ENCODE measurements at places on chromosomes 1 and 21. TPM values are rescaled to one million over a fixed set of nuclear protein-coding genes. Genes with fewer than 3 reads are reported as not detected.

DNA sequence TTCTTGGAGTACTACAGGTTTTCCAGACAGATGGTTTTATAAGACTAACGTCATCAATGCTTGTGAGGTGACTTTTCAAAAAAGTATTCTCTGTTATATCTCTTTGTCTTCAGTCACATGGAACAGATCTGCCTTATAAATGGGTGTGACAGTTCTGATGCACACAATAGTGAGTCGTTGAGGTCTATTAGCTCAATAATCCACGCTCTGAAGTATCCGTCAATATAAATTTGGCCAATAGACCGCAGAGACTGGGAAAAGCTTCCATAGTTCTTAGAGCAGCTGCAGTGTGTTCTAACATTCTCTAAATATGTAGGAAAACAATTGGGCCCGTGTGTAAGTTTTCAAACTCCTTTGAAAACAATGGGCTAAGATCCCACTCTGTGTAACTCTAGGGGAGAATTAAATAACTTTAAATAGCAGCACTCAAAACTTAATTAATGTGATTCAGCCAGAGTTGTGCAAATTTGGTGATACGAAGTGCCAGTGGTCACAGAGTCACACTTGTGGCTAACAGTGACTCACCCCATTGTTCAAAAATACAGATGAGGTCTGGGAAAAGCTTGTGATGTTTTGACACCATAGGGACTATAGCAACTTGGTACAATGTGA, 316.0 kb downstream of the LMO4 start:
- H3K36me3 ChIP-seq = no peaks in the 10 kb centered on the region
- DNase-seq = no peak
- H3K4me1 ChIP-seq = peaks cover 39% of the 10 kb centered on the region
- no peak overlapping the region for H3K4me3 ChIP-seq
- H3K27me3 ChIP-seq = no peaks in the 10 kb centered on the region
- H3K27ac ChIP-seq = no peak overlapping the region

- DNase-seq = no peak
- H3K4me3 ChIP-seq = no peak overlapping the region
- H3K27ac ChIP-seq = no peak overlapping the region
- H3K4me1 ChIP-seq = peaks cover 46% of the 10 kb centered on the region
Observed at GRCh38 chr21:31914472-31914871, 41.7 kb downstream of the HUNK start.

DNA sequence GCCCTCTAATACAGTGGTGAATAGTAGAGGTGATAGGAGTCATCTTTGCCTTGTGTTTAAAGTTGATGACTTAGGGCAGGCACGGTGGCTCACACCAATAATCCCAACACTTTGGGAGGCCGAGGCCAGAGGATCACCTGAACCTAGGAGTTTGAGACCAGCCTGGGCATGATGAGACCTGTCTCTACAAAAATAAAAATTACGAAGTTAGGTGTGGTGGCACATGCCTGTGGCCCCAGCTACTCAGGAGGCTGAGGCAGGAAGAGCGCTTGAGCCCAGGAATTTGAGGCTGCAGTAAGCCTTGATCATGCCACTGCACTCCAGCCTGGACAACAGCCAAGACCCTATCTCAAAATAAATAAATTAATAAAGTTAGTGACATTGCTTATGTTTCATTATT, 26.6 kb downstream of the CAPZA1 start:
- H3K4me3 ChIP-seq = no peak overlapping the region
- no peaks in the 10 kb centered on the region for H3K27me3 ChIP-seq
- H3K36me3 ChIP-seq = peaks cover 33% of the 10 kb centered on the region
- H3K27ac ChIP-seq = no peak overlapping the region
- DNase-seq = no peak
- H3K4me1 ChIP-seq = no peaks in the 10 kb centered on the region

- no peak overlapping the region for H3K4me3 ChIP-seq
- no peaks in the 10 kb centered on the region for H3K4me1 ChIP-seq
- no peak for DNase-seq
- H3K36me3 ChIP-seq = no peaks in the 10 kb centered on the region
- H3K27me3 ChIP-seq = no peaks in the 10 kb centered on the region
Observed at GRCh38 chr21:17697473-17697872, 84.8 kb upstream of the BTG3 start.

DNA sequence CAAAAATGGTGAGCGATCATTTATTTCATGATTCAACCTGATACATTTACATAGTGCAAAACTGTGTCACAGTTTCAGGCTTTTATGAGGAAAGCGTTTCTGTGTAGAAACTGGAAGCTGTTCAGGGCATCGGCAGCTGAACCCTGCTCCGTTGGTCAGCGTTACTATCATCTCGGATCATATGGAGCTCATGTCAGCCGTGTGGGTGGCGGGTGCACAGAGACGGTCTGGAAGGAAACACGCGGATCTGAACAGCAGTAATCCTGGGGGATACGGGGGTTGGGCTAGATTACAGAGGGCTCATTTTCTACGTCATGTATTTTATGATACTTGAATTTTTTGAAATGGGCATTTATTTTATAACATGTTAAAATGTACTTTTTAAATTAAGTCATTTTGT, 15.1 kb downstream of the C1orf174 start:
- no peak overlapping the region for H3K27ac ChIP-seq
- H3K27me3 ChIP-seq = no peaks in the 10 kb centered on the region
- H3K4me3 ChIP-seq = no peak overlapping the region

DNA sequence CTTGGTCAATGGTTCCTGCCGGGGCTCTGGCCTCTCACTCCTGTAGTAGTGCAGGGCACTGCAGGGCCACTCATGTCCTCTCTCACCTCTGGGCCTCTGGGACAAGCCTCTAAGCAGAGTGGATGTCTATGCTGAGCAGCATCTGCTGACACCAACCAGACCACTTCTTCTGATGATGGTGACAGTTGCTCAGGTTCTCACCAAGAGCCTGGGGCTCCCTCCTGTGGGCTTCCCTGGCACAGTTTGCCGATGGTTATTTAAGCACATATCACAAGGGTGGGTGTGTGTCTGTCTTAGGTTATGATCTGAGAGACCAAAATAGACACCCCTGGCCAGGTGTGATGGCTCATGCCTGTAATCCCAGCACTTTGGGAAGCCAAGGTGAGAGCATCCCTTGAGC, 17.4 kb upstream of the GPR137B start:
- no peaks in the 10 kb centered on the region for H3K36me3 ChIP-seq
- no peak overlapping the region for H3K4me3 ChIP-seq
- H3K4me1 ChIP-seq = peaks cover 11% of the 10 kb centered on the region
- DNase-seq = peak; percentile 30

DNA sequence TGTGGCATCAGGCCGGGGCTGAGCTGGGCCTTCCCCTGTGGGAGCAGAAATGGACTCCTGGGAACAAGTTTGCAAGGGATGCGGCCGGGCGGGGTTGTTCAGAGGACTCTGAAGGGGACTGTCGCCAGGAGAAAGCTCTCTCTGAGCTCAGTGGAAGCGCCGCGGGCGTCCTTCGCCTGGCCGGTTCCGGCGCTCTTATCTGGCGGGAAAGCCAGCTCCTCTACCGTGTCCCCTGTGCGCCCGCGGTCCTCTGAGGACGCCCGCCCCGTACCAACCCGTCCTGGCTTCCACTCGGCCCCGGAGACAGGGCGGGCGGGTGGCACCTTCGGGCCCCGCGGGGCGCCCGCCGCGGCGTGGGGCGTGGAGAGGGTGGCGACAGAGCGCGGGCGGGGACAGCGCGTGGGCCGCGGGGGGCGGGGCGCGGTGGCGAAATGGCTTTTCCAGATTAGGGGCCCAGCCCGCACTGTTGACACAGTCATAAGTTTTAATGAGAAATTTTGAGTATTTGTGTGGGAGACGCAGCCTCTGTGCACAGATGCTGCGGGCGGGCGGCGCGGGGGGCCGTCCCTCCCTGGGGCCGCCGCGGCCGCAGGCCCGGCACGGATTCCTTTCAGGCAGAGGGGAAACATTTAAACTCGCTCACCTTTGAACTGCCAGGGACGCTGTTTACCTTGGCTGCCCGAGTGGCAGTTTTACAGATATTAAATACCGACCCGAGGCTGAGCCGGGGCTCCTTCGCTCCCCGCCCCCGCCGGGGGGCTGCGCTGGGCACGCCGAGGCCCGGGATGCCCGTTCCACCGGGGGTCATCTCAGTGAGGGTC, 70.2 kb downstream of the FOXD2 start:
- H3K27ac ChIP-seq = no peak overlapping the region
- H3K4me3 ChIP-seq = peak overlapping the region; percentile 73
- peaks cover 86% of the 10 kb centered on the region for H3K27me3 ChIP-seq
- no peaks in the 10 kb centered on the region for H3K36me3 ChIP-seq
- H3K4me1 ChIP-seq = peaks cover 9% of the 10 kb centered on the region

DNA sequence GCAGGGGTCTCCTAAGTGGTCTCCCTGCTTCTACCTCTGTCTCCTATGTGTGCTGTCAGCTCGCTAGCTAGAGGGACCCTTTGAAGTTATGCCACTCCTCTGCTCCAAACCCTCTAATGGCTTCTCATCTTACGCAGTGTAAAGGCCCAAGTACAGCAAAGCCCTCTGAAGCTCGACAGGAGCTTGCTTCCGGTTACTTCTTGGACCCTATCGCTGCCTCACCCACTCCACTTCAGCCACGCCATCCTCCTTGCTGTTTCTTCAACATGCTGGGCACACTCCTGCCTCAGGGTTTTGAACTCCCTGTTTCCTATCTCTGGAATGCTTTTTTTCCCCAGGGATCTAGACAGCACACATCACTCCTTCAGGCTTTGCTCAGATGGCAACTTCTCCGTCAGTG, 102.3 kb upstream of the F3 start:
- DNase-seq = no peak
- H3K4me1 ChIP-seq = no peaks in the 10 kb centered on the region

DNA sequence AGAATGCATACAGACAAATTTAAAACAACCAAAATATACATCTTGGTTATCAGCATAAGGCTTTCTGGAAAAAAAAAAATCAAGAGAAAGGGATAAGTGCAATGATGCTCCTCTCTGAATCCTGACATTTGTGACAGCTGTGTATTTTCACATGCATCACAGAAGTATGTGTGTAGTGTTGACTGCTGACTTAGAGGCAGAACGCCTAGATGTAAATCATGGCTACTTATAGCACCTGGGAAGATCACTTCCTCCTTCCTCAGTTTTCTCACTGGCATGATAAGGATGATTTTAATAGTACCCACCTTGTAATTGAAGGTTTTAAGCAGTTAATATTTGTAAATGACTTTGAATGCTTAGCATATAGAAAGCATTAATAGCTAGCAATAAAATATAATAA, 112.5 kb downstream of the MRPL39 start:
- no peak overlapping the region for H3K4me3 ChIP-seq
- no peaks in the 10 kb centered on the region for H3K36me3 ChIP-seq
- no peaks in the 10 kb centered on the region for H3K4me1 ChIP-seq
- H3K27ac ChIP-seq = no peak overlapping the region

DNA sequence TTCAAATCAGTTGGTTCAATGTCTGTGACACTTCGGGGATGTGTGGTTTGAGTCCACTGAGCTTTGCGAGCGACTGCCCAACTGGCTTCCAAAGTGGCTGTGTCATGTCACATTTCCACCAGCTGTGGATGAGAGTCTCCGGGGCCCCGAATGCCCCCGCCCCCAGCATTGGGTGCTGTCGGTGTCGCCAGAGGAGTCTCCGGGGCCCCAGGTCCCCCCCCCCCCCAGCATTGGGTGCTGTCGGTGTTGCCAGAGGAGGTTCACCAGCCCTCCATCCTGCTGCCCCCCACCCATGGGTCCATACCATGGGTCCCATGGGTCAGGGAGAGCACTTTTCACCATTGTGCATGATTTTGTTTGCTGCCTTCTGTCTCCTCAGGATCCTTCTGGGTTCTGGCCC, 9.0 kb upstream of the SMYD3 start:
- DNase-seq = no peak
- H3K27ac ChIP-seq = no peak overlapping the region
- no peaks in the 10 kb centered on the region for H3K27me3 ChIP-seq
- no peaks in the 10 kb centered on the region for H3K4me1 ChIP-seq

DNA sequence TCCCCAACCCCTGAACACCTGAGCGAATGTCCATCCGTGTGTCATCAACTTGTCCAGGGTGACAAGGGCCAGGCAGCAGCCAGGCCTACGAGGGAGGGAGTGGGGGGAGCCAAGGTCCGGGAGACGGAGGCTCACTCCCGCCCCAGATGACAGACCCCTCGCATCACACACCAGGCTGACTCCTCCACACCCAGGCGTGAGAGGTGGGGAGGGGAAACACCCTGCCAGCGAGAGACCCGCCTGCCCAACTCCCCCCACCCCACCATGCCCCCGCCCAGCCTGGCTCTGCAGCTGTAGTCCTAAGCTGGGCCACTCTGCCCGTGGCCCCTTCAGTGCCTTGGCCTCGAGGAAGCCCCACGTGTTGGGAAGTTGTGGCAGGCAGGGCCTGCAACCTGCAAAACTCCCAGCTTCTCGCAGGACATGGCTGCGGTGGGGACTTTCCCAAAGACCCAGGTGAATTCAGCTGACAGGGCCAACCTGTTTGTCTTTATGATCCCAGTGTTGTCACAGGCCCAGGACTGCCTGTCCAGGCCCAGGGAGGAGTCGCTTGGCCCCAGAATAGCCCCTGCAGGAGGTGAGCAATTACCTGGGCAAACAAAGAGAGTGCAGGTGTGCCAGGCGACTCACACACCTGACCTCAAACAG, 62.9 kb downstream of the RIPK4 start:
- no peak overlapping the region for H3K4me3 ChIP-seq
- H3K4me1 ChIP-seq = no peaks in the 10 kb centered on the region
- H3K36me3 ChIP-seq = no peaks in the 10 kb centered on the region
- DNase-seq = no peak

- no peaks in the 10 kb centered on the region for H3K36me3 ChIP-seq
- H3K27ac ChIP-seq = no peak overlapping the region
- H3K4me1 ChIP-seq = peaks cover 52% of the 10 kb centered on the region
- DNase-seq = no peak
- H3K27me3 ChIP-seq = no peaks in the 10 kb centered on the region
Observed at GRCh38 chr1:155009221-155009711, 6.7 kb downstream of the ZBTB7B start.

DNA sequence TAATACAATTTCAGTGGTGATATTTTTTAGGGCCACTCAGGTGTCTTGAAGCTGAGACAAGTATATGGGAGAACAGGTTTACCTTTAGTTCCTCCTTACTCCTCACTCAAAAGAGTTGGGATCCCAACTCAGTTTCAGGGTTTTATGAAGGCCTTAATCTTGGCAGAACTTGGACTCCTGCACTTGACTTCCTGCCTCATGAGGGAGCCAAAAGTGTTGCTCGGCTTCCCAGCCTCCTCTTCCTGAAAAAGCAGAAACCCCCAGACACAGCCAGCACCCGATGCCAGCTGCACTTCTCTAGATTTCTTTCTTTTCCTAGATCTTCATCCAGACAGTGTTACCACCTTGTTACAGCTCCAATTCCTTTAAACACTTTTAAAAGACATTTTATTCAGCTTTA, 70.8 kb upstream of the TMPRSS2 start:
- no peak overlapping the region for H3K4me3 ChIP-seq
- DNase-seq = no peak
- H3K27me3 ChIP-seq = no peaks in the 10 kb centered on the region
- no peak overlapping the region for H3K27ac ChIP-seq

GRCh38 chr1:33874636-33875035, 10.8 kb downstream of the HMGB4 start:
- H3K4me3 ChIP-seq = no peak overlapping the region
- no peak overlapping the region for H3K27ac ChIP-seq
- H3K36me3 ChIP-seq = no peaks in the 10 kb centered on the region
- H3K4me1 ChIP-seq = no peaks in the 10 kb centered on the region
- H3K27me3 ChIP-seq = no peaks in the 10 kb centered on the region
- DNase-seq = no peak

- no peak overlapping the region for H3K27ac ChIP-seq
- no peaks in the 10 kb centered on the region for H3K27me3 ChIP-seq
- no peak for DNase-seq
- H3K4me1 ChIP-seq = no peaks in the 10 kb centered on the region
Observed at GRCh38 chr1:209256766-209257350, 326.7 kb upstream of the CAMK1G start.

The HOOK1 gene
- total RNA-seq = 27.6 TPM

The ERICH3 gene
- not detected for total RNA-seq

The MCOLN2 gene
- 10.9 TPM for total RNA-seq

The PPM1J gene
- 22.4 TPM for total RNA-seq

The RNU1-3 gene
- under 0.01 TPM for total RNA-seq
